ENCODE measurements at places on chromosomes 7 and 10. TPM values are rescaled to one million over a fixed set of nuclear protein-coding genes. Genes with fewer than 3 reads are reported as not detected.
A peak's percentile ranks its signal among the peaks of the same experiment; 100 is the strongest.

IKZF1 gene
- not detected for total RNA-seq

MPP7 gene
- total RNA-seq = not detected

GRCh38 chr10:113326160-113327111 is 226.4 kb upstream of the HABP2 start:
- DNase-seq = peak; percentile 98

DNA sequence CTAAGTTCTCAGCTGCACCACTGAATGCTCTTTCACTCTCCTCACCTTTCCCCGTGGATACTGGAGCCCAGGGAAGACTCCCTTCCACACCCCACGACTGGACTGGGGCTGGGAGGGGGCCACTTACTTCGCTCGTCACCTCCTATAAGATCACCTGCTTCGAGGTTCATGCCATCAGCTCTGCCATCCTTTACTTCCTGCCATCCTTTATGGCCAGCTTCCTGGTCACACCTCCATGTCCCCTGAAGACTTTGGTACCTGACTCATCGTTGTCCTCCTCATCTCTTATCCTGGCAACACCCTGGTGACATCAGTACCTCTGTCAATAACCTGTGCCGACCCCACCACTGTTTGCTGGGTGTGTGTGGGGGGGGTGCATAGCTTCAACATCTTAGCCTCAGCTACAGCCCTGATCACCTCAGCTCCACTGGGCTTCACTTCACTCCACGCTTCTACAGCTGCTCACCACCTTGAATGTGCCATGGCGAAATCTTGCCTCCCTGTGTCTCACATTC is 8.7 kb upstream of the VDAC2 start:
- DNase-seq = no peak

GRCh38 chr10:80453842-80454512 is at the start of gene TSPAN14:
Gene TSPAN14 (plus strand): TSS chr10:80454310. CDS start chr10:80489234, 34,924 bp downstream.
- DNase-seq = peak; percentile 90

GRCh38 chr10:70048030-70048723 is 4.5 kb upstream of the MACROH2A2 start:
- no peak for DNase-seq
